ENCODE measurements at places on chromosomes 5 and 9.
A peak's percentile ranks its signal among the peaks of the same experiment; 100 is the strongest.

- no peak for DNase-seq
Observed at GRCh38 chr9:134847752-134848432, 32.7 kb upstream of the FCN2 start.

DNA sequence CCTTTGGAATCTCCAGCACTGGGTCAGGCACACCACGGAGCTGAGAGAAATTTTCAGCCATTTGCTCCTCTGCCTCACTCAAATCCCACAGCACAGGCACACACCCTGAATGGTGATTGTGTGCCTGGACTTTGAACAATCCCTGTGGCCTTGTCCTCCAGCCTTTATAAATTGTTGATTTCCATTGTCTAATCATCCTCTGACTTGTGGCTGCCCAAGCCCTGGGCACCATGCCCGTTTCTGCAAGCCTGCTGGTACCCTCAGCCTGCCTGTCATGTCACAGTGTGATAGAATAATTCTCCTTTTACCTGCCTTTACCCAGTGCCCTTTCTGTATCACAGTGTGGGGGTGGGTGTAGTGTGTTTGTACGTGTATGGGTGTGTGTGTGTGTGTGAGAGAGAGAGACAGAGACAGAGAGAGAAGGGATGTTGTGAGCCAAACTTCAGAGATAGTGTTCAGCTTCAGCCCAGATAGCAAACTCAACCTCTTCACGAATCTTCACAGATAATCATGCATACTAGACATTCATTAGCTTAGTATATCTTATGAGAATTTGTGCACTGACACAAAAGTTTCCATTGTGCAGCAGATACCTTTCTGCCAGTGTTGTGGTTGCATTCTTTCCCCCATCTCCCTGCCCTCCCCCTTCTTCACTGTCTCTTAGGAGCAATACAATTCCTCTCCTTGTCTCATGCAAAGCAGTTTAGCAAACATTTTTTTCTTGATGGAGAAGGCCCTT is 27.8 kb upstream of the SLC44A1 start:
- DNase-seq = no peak

- peak; percentile 56 for DNase-seq
Observed at GRCh38 chr5:43631182-43631910, 28.4 kb downstream of the NNT start.

DNA sequence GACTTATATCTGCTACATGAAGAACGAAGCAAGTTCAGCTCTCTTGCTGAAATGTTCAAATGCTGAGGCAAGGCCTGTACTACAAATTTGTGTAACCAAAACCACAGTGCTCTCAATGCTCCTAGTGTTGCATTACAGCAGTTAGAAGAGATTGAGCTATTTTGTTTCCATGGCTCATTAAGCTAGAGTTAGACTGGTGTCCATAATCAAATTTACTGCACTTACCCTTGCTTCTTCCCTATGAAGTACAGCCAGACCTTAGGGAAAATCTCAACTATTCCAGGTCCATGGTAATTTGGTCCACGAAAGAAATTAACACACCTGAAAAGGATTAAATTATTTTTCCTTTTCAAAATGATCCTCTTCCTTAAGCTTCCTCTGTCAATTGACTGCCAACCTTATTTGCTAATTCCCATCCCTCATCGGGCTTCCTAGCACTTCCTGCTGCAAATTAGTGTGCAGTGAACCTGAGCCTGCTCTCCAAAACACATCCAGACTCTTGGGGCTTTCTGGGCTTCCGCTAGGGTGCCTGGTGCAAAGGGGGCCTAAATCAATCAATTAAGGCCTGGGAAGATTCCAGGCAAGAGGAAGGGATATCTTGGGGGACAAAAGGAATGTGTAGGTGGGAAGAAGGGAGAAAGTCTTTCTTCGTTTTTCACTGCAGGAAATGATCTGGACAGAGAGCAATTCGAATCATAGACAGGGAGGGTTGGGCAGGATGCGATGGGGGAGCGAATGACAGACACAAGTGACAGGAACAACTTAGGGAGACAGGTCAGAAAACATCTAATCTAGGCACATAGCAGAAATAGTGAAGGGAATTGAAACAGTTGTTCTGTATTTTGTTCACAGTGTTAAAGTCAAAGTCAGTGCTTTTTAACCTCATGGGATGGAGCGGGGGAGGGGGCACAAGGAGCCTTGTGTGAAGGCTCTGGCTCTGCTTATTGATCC is 542.4 kb downstream of the RAB3C start:
- no peak for DNase-seq

DNA sequence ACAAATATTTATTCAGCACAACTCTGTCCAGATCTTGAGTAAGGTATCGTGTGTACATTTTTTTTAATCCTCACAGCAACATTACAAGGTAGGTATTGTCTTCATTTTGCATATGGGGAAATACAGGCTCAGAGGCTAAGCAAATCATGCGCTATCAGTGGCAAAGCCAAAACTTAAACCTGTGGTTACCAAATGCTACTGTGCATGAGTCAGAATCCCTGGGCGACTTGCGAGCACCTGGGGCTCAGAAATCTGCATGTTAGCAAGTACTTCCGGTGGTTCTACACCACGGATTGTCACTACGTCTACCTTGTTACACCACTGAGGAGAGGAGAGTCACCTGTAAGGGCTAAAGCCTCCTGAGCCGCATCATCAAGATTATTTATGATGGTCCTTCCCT is 21.3 kb downstream of the C5orf58 start:
- DNase-seq = peak; percentile 81

- DNase-seq = no peak
Observed at GRCh38 chr5:159345336-159345735, 15.0 kb upstream of the IL12B start.

DNA sequence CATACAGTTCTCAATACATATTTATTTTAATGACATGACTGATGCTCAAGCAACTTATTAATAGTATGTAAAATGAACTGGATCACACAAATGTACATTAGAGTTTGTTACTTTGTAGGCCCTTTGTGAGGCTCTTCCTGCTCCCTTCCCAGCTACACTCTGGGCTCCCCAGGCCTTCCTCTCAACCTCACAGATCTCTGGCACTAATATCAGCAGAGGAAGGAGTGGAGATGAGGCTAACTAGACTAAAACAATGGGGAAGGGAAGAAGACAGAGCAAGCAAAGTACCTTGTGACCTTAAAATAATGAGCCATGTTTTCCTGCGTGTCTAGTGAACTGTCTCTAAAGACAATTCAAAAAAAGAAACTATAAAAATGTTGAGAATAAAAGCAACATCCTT is 30.3 kb upstream of the TEK start:
- no peak for DNase-seq

- DNase-seq = no peak
Observed at GRCh38 chr9:27719711-27720110, 146.4 kb upstream of the C9orf72 start.

DNA sequence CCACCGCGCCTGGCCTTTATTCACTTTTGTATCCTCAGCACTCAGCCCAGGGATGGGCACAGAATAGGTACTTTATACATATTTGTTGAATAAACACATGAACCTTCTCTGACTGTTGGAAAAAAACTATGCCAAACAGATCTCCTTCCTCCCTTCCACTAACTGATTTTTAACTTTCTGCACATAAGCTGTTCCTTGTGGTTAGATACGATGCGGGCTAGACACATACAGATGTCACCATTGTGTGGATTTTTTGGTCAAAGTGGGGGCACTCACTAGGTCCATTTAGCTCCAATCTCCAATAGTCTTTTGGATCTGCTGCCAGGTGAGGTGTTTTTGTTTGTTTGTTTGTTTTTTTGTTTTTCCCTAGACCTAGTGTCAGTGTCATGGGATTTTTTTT is 5.1 kb downstream of the TEX48 start:
- no peak for DNase-seq

GRCh38 chr9:127502706-127503378 is 51.5 kb downstream of the LRSAM1 start:
- DNase-seq = no peak

DNA sequence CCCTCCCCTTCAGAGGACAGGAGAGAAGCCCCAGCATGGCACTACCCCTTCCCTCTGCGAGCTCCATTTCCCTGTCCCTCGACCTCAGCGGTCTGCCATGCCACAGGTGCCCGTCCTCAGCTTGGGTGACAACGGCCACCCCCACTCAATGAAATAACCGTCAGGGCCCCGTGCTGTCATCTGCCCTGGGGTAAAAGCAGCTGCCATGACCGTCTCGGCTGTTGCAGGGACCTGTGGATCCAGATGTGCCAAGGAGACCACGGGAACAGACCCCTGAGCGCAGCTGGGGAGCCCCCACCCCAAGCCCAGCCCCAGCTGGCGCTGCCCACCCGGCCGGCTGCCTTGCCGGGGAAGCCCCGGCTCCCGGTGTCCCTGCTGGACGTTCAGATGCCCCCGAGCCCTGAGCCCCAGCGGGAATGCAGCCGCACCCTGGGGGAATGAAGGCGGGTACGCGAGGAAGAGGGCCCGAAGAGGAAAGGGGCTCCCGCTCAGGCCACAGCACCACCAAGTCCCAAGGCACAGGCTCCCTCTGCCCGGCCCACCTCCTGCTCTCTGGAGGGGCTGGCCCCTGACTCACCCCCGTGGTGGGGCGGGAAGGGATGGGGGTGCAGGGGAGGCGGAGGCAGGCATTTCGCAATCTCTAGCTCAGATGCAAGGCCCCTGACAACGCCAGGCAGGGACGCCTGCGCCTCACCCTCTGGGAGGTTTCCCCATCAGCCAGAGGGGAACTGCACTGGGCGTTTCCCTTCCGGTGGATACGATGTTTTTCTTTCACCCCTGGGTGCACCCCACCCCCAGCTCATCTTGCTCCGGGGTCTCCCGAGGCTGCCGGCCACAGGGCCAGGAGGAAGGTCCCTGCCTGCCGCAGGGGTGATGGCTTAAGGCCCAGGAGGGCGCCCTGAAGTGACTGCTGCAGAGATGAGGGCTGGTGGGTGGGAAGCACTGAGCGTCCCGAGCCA is 49.2 kb downstream of the NACC2 start:
- no peak for DNase-seq

DNA sequence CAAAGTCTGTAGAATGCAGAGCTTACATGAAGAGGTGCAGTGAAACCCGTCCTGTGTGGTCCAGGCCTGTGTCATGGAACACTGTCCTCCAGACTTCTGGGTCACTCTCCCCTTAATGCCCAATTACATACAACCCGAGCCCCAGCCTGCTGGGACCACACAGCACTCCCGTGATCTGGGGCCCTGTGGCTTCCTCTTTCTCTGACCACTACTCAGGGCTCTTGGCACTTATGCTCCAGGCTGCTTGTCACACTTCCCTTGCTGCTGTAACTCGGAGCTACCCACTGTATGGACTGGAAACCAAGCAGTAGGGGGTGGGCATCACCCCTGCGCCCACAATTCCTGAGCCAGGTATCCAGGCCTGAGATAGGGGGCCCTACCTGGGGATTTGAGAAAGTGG is 10.3 kb upstream of the IL3 start:
- no peak for DNase-seq

DNA sequence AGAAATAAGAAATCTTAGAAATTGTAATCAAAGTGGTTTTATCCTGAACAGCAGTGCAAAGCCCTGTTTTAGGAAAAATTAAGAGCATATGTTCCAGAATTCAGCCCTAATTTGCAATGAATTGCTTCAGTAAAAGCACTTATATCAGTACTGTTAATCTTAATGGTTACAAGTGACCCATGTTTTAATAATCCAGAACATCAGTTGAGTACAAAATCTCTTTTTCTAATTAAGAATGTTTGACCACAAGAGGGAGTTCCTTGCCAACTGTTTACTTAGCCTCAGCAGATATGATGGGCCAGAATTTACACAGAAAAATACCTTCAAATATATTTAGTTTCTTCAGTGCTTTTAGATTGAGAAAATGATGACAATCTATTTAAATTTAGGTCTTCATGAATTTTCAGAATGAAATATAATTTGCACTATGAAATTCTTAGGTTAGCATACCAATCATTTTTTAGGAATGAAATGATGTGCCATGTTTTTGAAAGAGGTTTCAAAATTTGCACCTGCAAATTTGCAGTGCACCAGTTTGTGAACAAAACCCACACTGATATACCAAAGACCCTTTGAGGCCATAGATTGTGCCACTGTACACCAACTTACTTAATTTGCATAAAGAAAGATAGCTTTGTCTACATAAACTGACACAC is 926.3 kb upstream of the ARRDC3 start:
- no peak for DNase-seq

DNA sequence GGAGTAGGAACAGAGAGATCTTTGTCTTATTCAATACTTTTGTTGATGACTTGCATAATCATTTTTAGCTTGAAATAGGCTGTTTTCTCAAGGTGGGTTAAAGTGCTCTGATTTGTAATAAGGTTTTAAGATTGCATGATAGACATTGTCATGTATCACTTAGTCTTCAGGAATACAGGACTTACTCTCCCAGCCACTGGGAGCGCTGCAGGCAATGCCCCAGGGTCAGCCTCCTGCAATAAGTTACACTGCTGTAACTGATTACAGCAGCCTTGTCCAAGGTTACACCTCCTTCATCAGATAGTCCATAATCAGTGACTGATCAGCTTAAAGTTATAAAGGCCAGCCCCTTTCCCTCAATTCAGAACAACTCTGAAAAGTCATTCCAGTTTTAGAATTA is 218.6 kb downstream of the ESM1 start:
- no peak for DNase-seq

- no peak for DNase-seq
Observed at GRCh38 chr5:178394074-178394473, 161.5 kb upstream of the PHYKPL start.

DNA sequence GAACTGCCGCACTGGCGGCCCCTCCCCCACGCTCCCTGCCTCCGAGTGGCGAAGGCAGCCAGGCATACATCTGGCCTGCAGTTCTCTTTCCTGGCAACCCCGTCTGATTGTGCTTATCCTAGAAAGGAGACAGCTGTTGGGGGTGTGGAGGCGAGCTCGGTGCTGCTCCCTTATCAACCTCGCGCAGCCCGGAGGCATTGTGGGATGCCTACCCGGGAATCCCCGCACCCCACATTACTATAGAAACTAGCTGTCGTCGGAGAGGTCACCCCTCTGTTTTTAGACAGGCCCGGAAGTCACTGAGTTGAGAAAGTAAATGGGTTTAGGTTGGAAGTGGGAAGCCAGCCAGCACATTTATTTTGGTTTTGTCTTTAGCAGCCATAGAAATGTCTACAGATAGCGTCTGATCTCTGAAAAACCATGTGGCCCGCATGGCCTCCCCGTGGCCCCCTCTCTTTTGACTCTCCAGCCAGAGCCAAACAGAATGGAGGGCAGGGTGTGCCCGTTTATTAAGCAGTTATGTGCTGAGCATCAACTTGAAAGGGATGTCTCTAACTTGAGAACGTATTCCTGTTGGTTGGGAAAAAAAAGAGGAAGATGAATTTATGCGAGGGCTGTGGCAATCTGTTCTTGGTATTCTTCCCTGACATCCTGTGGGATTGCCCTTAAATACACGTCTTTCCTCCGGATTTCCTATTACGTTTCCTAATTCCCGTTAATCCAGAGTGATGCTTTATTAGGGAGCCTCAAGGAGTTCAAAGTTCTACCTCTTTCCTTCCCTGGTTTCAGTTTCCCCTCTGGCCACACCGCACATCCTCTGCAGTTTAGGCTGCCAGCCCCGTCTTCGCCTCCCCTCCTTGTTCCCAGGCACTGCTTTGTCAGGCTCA is 3.9 kb downstream of the STC2 start:
- DNase-seq = no peak

DNA sequence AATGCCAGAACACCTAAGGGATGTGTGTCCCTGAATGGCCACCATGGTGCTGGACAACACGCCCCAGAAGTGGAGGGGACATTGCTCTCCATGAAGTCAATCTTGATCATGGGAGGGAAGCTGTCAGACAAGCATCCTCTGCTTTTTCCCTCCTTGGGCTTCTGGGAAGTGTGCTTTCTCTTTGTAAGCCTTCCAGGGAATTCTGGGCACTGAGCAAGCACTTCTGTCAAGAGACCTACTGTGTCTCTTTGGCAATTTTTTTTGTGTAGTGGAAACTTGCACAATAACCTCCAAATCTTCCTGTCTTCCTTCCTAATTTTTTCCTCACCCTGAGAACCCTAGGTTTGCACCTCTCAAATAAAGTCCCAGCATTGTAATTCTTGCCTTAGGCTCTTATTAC is 132.0 kb downstream of the SEC61B start:
- no peak for DNase-seq
